ENCODE measurements at places on chromosomes 11 and 22.

DNA sequence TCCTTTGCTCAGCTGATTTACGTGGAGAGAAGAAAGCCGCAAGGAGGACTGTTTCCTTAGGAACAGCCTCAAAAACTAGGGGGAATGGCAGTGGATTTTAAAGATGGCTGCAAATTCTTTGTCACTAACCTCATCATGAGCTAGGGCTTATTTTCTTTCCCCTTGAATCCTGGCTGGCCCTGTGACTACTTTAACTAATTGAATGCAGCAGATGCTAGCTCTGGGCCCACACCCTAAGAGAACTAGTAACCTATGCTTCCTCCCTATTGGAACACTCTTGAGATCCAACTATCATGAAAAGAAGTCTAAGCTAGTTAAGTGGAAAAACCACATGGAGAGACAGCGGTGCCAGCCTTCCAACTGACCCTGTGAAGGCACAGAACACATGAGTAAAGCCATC is 421.3 kb upstream of the NARS2 start:
- DNase-seq = no peak

DNA sequence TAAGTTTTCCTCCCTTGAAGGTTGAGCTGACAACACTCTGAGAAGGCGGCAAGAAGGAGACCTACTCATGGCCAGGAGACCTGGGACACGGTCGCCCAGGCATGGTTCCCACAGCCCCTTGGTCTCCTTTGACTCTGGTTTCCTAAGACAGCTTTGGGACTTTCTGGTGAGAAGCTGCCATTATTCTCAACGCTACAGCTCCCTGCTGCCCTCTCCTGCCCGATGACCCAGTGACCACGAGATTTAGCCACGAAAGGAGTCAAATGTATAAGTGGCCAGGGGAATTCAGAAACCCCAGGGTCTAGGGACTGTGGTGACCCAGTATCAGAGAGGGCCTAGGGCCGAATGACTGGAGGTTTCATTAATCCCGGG is 699 bp upstream of the SDF2L1 start:
- DNase-seq = no peak

DNA sequence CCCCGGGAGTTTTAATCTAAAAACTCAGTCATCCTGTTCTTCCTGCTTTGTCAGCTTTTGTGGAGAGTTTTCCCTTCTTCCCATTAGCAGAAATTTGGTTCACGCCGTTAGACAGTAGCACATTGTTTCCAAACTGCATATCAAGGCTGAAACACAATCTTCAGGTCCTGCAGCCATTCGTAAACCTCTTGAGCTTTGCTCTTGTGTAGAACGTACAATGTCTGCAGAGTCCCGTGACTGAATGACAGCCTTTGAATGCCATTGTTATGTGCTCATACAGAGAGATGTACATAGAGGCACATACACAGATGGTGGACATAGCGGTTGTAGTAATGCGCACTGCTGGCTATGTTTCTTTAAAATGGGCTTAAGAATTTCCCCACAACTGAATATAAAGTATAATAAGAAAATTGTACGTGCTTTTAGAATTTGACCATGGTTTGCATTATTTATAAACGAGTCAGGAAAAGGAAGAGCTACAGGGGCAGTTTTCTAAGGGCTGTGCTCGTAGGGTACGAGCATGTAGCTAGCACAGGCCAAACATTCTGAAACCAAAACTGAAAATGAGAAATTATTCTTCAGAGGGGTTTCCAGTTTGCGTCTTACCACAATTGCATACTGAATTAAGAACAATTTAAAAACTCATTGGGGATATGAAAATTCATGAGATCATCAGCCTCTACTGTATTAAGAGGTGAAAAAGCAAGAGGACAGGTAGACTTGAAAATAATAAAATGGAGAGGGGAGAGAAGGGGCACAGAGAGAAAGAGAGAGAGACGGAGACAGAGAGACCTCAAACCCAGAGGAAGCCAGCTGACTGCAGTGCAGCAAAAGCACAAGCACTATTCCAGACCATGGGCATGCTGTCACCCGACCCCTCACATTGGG is 310.1 kb downstream of the CADM1 start:
- no peak for DNase-seq

GRCh38 chr22:49723478-49724029 is 104.1 kb downstream of the BRD1 start:
- DNase-seq = no peak

GRCh38 chr11:94100253-94100652 is 28.4 kb upstream of the PANX1 start:
- no peak for DNase-seq

Data from CD4-positive, alpha-beta T cell treated with Interleukin-17A for 4 hours (primary cell).